PC-3 (cell line): ENCODE measurements at places on chromosomes 7 and 10.

- DNase-seq = peak; percentile 20
- no peaks in the 10 kb centered on the region for H3K27me3 ChIP-seq
- H3K4me3 ChIP-seq = peak overlapping the region; percentile 93
- no peak overlapping the region for H3K27ac ChIP-seq
These were observed 1.8 kb downstream of the CCDC6 start for GRCh38 chr10:59904426-59905065.

DNA sequence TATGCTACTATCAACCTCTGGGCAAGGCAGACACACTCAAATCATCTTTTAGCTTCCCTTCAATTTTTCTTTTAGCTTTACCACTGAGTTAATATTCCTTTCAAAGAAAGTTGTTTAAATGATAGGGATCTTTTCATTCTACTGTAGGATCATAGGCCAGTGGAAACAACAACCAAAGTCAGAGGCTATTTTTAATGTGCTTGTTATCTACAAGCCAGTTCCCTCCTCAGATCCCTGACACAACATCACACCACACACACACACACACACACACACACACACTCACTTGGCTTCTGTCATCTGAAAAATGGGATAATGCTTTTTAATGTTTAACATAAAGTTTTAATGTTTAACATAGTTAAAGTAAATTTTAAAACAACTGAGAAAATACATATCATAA lies 106.7 kb upstream of the CAV2 start:
- no peak overlapping the region for H3K4me3 ChIP-seq
- H3K27ac ChIP-seq = no peak overlapping the region
- DNase-seq = no peak
- peaks cover 19% of the 10 kb centered on the region for H3K4me1 ChIP-seq
- no peaks in the 10 kb centered on the region for H3K27me3 ChIP-seq
- no peaks in the 10 kb centered on the region for H3K36me3 ChIP-seq

DNA sequence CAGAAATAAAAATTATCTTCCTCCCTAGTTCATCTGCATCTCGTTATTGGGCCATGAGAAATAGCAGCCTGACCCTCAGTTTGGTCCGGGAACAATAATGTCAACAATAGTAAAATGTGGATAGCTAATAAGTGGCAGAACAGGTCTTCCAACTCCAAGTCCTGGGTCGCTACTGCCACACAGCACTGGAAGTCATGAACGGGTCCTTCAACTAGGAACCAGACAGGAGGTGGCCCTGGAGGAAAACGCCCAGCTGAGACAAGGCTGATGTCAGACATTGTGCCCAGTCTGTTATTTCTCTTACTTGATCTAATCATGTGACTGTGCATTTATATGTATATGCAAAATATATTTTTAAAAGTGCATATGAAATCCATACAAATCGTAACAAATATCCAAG lies 51.8 kb downstream of the PYROXD2 start:
- peak; percentile 75 for DNase-seq
- peaks cover 15% of the 10 kb centered on the region for H3K4me1 ChIP-seq
- H3K27me3 ChIP-seq = no peaks in the 10 kb centered on the region
- H3K4me3 ChIP-seq = no peak overlapping the region
- H3K36me3 ChIP-seq = no peaks in the 10 kb centered on the region

GRCh38 chr10:33454554-33454953 lies 120.1 kb upstream of the NRP1 start:
- no peak overlapping the region for H3K4me3 ChIP-seq
- no peak overlapping the region for H3K27ac ChIP-seq
- H3K36me3 ChIP-seq = no peaks in the 10 kb centered on the region
- no peak for DNase-seq

GRCh38 chr7:104341546-104341945 lies 13.1 kb downstream of the LHFPL3 start:
- peaks cover 30% of the 10 kb centered on the region for H3K27me3 ChIP-seq
- H3K4me1 ChIP-seq = no peaks in the 10 kb centered on the region
- peak; percentile 4 for DNase-seq
- no peak overlapping the region for H3K4me3 ChIP-seq
- H3K36me3 ChIP-seq = no peaks in the 10 kb centered on the region
- no peak overlapping the region for H3K27ac ChIP-seq

DNA sequence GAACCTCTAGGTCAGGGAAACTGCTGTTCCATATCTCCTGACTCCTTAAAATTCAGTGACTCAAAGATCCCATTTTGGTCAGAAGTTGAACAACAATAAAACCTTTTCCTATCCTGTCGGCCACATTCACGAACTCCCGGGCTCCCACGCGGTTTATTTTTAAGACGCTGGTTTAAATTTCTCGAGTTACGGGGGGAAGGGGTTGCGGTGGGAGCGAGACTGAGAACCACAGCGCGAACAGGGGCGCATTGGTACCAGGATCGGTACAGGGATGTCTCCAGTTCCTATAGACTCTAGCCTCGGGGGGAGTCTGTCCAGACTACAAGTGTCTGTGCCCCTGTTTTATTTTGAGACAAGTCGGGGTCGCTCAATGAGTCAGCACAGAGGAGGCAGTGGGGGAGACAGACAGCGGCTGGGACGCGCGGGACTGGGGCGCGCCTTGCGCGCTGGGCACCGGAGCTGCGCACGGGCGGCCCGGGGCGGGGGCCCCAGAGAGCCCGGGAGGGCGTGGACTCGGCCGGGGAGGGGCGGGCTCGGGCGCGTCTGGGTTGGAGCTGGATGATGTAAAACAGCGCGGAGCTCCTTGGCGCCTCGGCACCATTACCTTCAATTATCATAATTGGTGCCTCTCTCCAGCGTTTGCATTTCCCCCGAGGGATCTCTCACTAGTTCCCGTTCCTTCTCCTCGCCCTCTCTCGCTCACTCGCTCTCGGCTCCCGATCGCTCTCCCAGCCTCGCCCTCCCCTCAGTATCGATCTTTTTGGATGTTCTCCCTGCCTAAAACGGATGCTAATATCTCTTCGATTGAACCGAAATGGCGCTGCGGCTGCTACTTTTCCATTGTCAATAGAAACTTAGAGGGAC lies 8.7 kb upstream of the BAMBI start:
- H3K27me3 ChIP-seq = no peaks in the 10 kb centered on the region
- no peak for DNase-seq
- no peaks in the 10 kb centered on the region for H3K36me3 ChIP-seq
- peaks cover 15% of the 10 kb centered on the region for H3K4me1 ChIP-seq
- H3K4me3 ChIP-seq = no peak overlapping the region

- H3K27me3 ChIP-seq = no peaks in the 10 kb centered on the region
- H3K27ac ChIP-seq = no peak overlapping the region
These were observed 14.0 kb downstream of the DNAJB12 start for GRCh38 chr10:72340510-72341261.

GRCh38 chr10:79054203-79055099 lies 14.3 kb upstream of the ZMIZ1 start:
- no peak for DNase-seq
- peaks cover 19% of the 10 kb centered on the region for H3K4me1 ChIP-seq
- no peaks in the 10 kb centered on the region for H3K27me3 ChIP-seq
- no peak overlapping the region for H3K4me3 ChIP-seq
- H3K36me3 ChIP-seq = no peaks in the 10 kb centered on the region

- no peaks in the 10 kb centered on the region for H3K36me3 ChIP-seq
- H3K4me1 ChIP-seq = peaks cover 38% of the 10 kb centered on the region
These were observed 100.1 kb downstream of the ZRANB1 start for GRCh38 chr10:125041856-125042506.

DNA sequence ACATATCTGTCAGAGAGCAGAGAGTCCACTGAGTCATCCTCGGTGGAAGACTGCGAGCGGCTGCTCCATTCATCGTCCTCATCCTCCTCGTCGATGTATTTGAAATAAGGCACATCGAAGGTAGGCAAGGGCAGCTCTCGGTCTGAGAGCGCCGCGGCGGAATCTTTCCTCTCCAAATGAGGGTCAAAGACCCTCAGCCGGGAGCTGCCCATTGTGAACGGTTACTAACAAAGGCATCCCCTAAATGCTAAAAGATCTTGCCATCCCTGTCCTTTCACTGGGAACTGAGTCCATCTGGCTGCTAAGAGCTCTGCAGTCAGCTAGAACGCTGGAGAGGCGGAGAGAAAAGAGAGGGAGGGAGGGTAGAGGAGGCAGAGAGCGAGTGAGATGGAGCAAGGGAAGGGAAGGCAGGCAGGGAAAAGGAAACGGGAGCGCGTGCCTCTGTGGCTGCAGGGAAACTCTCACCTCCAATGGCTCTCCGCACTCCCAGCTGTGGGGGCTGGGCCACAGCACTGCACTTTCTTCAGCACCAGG lies 163.4 kb downstream of the RAPGEF5 start:
- H3K27ac ChIP-seq = no peak overlapping the region
- H3K36me3 ChIP-seq = no peaks in the 10 kb centered on the region
- no peak overlapping the region for H3K4me3 ChIP-seq
- no peaks in the 10 kb centered on the region for H3K4me1 ChIP-seq
- DNase-seq = no peak

DNA sequence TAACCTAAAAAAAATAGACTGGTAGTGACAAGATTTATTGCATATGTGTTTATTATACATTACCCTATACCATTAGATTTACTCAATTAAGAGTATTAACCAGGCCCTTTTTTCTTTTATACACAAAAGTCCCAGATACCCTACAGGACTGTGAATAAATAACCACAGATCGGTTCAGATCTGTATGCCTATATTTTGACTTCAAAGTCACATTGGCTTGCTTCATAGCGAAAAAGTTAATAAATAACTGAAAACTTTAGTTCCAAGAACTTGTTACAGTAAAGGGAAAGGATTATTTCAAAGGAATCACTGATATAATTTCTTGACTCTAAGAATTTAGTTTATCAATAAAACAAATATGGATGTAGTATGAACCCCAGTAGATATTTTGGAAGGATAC lies 41.8 kb upstream of the FMC1 start:
- no peak overlapping the region for H3K4me3 ChIP-seq
- H3K4me1 ChIP-seq = no peaks in the 10 kb centered on the region; the same call in 1 of the 2 replicates
- H3K27ac ChIP-seq = no peak overlapping the region
- no peaks in the 10 kb centered on the region for H3K36me3 ChIP-seq
